Kidney (tissue), 22 donors: ENCODE measurements at places on chromosomes 5 and 9. TPM values are rescaled to one million over a fixed set of nuclear protein-coding genes. Genes with fewer than 3 reads are reported as not detected.

GRCh38 chr9:110255034-110255462 is 1.3 kb downstream of the TXN start:
- peak; percentile 50 for DNase-seq

The TMEM174 gene
- 59.0 TPM for polyA plus RNA-seq

GRCh38 chr5:125006011-125006685 is 259.7 kb upstream of the ZNF608 start:
- DNase-seq: no peak

GRCh38 chr5:11252523-11252922 is 491.5 kb upstream of the DAP start:
- no peak for DNase-seq

The NXNL2 gene
- 4.9 TPM for polyA plus RNA-seq

GRCh38 chr5:87195104-87195591 is 72.5 kb upstream of the RASA1 start:
- no peak for DNase-seq

DNA sequence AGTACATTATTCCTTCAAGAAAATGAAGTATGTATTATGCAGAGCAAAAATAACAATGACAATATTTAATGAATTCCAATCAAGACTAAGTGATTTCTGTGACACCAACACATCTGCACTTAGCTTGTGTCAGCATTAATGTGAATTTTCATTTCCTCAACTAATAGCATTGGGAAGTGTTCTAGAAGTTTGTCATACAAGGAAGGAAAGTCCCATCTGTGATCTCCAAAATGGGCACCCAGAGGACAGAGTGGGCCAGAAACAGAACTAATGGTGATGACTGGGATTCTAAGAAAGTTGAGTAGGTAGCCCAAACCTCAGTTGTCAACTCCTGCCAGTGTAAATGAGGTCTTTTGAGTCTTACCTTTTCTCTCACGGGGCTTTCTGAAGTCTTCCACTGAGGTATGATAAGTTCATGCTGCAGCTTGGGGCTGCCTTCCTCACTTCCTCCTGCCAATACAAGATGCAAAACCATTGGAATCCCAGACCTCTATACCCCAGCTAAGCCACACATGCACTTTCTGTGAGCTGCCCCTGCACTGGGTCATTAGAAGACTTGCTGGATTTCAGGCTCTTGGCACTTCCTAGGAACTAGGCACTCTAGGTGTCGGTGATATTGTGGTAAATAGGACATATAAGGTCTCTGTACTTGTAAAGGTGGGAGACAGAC is 4.9 kb downstream of the ADAM19 start:
- no peak for DNase-seq

- DNase-seq: no peak
These were observed 18.6 kb downstream of the TRIM14 start for GRCh38 chr9:98100456-98100855.

GRCh38 chr9:127390563-127390962 is 6.4 kb upstream of the SLC2A8 start:
- no peak for DNase-seq

GRCh38 chr9:88776717-88777497 is 214.4 kb upstream of the S1PR3 start:
- DNase-seq: no peak

- peak; percentile 12 for DNase-seq
These were observed 68.5 kb downstream of the SLC28A3 start for GRCh38 chr9:84271921-84272556.

DNA sequence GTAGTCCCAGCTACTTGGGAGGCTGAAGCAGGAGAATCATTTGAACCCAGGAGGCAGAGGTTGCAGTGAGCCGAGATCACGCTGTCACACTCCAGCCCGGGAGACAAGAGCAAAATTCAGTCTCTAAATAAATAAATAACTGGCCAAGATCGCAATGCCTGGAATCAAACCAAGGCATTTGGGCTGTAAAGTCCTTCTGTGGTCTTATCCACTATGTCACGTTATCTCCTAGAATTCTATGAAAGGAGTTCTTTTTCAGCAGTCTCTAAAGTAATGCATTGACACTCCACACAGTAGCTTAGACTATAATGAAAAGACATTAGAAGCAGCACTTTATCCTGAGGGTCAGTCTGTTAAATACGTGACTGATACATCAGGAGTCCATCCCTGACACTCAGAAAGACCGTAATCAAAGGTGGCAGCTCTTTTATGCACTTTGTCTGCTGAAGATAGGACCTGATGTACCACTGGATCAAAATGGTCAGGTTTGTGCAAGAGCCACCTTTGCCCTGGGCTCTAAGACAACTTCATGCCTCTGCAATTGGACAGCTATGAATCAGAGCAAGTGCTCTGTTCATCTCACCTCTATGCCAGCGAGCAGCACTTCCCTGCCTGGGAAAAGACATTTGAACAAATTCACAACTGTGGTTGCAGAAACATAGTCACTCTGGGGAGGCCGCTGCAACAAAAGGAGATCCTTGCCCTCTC is 31.7 kb upstream of the GNA14 start:
- no peak for DNase-seq

GRCh38 chr5:116830079-116830478 is 255.5 kb upstream of the SEMA6A start:
- DNase-seq: no peak

The PRRC1 gene
- 19.8 TPM for polyA plus RNA-seq

GRCh38 chr9:137801023-137801319 is 76.6 kb upstream of the CACNA1B start:
- DNase-seq: no peak

- no peak for DNase-seq
These were observed 25.2 kb downstream of the LNPEP start for GRCh38 chr5:96961053-96961452.

- DNase-seq: no peak
These were observed 545.8 kb upstream of the ARRDC3 start for GRCh38 chr5:91928754-91929521.

DNA sequence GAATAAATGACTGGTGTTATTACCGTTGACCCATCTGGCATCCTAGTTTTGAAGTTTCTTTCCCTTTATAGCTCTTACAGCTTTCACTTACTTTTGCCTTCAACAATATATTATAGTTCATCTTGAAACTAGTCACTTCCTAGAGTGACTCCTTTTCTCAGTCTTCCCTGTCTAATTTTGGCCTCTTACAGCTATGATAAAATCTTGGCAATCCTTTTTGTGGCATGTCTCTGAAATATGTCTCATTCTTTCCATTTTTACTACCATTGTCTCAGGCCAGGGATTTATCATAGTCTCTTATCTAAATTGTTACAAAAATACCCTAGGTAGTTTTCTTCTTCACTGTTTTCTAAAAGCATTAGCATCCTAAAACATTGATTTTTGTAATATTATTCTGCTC is 621.3 kb upstream of the ZNF608 start:
- no peak for DNase-seq

DNA sequence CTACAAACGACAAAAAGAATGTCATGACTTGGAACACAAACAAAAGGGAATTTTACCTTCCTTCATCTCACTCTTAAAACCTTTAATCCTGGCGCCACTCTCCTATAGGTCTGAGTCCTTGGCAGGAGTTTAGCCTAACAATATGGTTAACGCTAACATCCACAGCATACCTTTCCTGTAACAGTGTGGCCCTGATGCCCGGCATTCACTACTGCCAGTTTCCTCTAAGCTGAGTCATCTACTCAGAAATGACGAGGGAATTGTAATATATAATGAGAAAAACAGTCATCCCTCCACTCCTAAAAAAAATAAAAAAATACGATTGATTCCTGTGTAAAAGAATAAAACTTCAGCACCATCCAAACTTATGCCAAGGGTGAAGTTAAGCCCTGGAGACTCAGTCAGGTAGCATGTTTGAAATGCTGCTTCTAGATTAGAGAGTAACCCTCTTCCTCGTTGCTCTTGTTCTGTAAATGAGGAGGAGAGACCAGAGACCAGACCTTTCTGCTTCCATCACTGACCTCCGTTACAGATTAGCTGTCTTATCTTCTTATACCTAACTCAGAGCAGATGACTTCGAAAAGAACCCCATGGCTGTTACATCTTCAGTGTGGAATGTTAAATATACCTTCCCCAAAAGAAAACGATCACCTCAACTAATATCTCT is 37.4 kb downstream of the CCDC125 start:
- DNase-seq: no peak

The CDKN2B gene
- polyA plus RNA-seq: 0.30 TPM

DNA sequence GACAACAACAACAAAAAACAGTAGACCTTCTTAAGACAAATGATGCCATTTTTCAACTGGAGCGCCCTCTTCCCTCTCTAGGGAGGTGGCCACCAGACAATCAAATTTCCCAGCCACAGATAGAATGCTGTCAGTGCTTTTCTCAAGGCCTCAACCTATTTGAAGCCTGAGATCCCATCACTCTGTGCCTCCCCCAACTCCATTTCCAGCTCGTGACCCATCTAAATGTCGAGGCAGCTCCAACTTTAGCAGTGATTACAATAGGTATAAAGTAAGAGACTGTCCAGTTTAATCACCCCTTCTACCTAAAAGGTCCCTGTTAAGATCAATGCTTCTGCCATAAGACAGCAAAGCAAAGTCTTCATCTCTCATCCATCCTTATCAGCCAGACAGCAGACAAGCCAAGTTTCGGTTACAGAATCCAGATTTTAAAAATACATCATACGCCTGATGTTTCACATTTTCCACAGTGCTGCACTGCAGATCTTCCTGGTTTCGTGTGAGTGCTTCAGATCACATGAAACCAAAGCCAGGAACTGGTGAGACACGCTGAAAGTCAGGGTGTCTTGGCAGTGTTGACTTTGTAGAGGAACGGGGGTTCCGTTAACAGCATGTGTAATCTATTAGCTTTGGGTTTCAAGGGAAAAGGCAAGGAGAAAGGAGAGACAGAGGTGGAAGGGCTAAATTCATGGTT is 447.8 kb downstream of the ENC1 start:
- DNase-seq: no peak

The REEP2 gene
- polyA plus RNA-seq: 8.8 TPM

The CDH12 gene
- polyA plus RNA-seq: 0.17 TPM

The LHX3 gene
- not detected for polyA plus RNA-seq

GRCh38 chr9:20662156-20662555 is 21.9 kb upstream of the FOCAD start:
- DNase-seq: no peak

- DNase-seq: peak; percentile 20
These were observed 120.0 kb downstream of the COL23A1 start for GRCh38 chr5:178469975-178470759.

The ENTPD2 gene
- polyA plus RNA-seq: 5.5 TPM

- no peak for DNase-seq
These were observed 160.4 kb upstream of the CDH12 start for GRCh38 chr5:23013395-23013998.

GRCh38 chr5:16725575-16725974 is 108.8 kb upstream of the RETREG1 start:
- no peak for DNase-seq
